ENCODE measurements at places on chromosomes 2 and 18.

GRCh38 chr2:158213773-158214172 lies 112.1 kb downstream of the UPP2 start:
- DNase-seq = no peak

- DNase-seq = no peak
These were observed 89.5 kb upstream of the ODC1 start for GRCh38 chr2:10537522-10538199.

GRCh38 chr2:119086327-119086726 lies 72.2 kb downstream of the C1QL2 start:
- no peak for DNase-seq

GRCh38 chr2:16553226-16553625 lies 112.4 kb downstream of the CYRIA start:
- DNase-seq = no peak
